ENCODE measurements at places on chromosomes 4 and X.

DNA sequence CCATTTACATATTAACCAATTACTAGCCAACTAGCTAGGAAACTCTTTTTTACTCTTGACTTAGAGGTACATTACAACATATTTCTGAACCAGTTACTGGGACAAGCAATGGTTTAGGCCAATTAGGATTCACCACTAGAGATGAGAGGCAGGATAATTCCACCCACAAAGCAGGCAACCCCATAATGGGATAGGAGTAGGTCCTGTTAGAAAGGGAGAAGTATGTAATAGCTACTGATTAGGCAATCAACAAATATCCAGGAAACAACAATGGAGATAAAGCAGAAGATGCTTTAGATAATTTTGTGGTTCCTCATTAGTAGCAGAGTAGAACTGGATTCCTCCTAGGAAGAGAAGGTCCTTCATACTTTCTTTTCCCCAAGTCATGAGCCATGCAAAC, 173.8 kb upstream of the GLRA2 start:
- DNase-seq, result no peak

DNA sequence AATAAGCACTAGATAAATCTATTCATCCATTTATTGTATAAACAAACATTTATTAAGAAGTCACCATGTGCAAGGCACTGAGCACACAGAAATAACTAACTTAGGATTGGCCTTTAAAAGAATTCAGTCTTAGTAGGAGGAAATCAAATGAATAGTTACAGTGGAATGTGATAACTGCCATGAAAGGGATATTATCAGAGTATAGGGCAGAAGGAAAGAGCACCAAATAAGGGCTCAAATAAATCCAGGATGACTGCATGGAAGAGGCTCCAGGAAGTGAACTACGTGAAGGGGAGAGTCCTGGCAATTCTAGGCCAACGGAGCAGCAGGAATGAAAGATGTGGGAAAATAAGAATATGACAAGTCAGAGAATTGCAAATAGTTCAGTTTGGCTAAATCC, 406.0 kb downstream of the INPP4B start:
- DNase-seq, result no peak

DNA sequence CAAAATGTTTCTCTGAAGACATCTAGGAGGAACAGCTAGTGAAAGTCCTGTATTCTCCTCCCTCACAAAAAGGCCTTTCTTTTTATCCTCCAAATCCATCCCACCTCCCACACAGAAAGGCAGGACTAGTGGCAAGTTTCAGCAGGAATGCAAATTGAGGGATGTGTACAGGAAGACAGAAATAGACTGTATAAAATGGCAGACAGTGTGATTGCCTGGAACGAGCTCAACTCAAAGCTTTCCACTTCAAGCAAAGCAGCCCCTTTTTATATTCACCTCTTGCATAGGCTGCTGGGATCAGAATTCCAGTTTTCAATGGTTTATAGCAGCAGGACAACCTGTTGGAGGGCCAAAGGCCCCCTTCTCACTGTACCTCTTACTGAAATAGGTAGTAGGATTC, 57.5 kb downstream of the DCX start:
- no peak for DNase-seq

- DNase-seq, result no peak
Measured at GRCh38 chr4:156939801-156940200, 31.8 kb downstream of the PDGFC start.

- no peak for DNase-seq
Measured at GRCh38 chr4:80540349-80540748, 204.8 kb downstream of the CFAP299 start.

DNA sequence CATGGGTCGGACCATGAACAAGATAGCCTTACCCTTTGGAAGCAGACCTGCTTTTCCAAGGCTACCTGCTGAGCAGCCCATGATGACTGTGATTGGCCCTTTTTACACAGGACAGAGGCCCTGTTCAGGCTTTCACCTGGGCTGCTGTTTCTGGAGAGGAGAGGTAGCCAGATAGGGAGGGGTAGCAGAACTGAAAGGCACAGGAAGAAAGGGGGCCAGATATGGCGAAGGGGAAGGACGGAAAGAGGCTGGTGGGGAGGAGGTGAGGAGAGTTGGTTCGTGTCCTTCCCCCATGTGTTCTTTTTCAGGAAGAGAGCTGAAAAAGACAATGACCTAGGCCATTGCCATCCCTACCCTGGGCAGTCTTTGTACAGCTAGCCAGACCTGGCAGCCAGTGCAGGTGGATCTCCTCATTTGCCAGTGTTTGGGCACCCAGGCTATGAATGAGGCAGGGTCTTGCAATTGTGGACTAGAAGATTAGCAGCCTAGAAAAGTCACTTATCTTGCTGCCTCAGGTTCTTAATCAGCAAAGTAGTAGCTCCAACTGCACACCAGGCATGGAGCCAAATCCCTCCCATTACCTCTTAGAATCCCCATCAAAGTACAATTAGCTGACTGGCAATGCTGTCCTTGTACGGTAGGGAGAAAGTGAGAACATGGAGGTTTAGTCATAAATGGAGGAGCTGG, 139.6 kb downstream of the AMMECR1 start:
- no peak for DNase-seq

DNA sequence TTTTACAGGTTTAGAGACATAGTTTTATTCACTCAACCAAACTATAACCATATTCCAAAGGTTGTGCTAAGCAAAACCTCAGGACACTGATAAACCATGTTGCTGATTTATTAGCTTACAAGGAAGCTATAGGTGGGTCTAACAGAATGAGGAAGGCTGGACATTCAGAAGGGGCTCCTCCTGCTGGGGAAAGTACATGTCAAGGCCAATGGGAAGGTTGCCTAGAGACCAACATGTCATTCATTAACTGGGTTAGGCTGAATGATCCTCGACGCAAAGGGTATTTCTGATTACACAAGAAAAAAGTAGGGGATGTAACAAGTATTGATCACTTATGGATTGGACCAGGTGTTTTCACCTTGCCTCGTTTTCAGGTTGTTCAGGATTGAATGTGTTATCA, 30.3 kb downstream of the SLC10A6 start:
- no peak for DNase-seq

DNA sequence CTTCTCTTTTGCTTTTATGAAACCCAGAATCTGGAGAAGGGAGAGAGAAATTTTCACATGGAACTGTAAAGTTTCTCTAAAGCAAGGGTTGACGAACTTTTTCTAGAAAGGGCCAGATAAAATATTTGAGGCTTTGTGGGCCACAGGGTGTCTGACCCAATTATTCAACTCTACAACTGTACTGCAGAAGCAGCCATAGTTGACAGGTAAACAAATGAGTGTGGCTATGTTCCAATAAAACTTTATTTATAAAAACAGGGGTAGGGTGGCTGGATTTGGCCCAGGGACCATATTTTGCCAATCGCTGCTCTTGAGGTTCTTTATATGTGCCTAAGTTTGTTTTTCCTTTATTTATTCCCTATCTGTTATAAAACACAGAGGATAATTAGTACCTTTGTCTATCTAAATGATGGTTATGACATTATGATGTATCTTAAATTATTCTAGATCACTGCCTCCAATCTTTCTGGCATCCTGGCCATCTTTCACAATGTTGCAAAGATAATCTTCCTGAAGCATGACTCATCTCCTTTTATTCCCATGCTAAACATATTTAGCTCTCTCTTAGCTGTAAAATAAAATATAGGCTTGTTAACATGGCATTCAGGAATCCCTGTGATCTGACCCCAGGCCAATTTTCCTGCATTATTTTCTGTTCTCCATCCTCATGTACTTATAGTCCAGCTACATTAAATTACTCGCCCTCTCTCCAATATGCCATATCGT, 106.8 kb upstream of the CBLL2 start:
- DNase-seq, result no peak

DNA sequence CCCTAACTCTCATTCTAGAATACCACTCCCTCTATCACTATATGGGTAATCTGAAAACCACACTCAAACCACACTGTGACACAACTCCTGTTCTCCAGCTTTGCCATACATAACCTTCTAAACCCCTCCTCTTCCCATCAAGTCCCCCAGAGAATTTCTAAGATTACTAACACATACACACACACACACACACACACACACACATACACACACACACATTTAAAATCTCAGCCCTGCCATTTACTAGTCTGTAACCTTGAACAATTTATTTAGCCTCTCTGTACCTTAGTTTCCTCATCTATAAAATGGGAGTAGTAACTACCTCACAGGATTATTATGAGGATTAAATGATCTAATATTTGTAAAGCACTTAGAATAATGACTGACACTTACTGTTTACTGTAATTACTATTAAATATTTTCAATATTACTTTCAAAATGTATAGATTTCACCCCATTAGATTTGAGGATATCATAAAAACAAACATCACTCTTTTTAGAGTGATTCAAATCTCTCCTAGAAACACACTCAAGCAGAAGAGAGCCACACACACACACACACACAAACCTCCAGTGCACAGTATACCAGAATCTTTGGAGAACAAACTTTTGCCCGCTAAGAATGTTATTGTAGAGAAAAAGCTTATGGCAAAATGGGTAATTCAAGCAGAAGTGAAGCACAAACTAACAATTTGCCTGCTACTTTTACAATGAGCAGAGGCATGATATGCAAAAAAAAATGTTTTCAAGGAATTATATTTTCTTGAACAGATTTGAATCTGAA, 3.8 kb downstream of the ANKRD50 start:
- peak; percentile 32 for DNase-seq

- DNase-seq, result no peak
Measured at GRCh38 chrX:115952417-115953092, 218.0 kb upstream of the AGTR2 start.

DNA sequence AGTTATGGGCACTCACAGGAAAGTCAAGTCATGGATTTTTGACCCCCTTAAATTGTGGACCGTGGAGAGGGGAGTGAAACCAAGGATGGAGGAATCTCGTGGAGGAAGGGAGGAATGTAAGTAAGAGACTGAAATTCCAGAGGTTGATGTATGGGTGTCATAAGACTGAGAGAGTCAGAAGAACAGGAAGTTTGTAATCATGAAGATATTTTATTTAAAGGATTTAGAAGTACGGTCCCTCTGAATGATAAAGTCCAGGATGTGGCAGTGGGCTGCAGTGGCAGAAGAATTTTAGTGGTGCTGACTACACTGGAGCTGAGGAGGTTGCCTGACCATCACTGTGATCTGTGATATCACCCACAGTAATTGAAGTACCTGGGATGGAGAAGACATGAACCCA, 57.8 kb downstream of the DCLK2 start:
- no peak for DNase-seq

DNA sequence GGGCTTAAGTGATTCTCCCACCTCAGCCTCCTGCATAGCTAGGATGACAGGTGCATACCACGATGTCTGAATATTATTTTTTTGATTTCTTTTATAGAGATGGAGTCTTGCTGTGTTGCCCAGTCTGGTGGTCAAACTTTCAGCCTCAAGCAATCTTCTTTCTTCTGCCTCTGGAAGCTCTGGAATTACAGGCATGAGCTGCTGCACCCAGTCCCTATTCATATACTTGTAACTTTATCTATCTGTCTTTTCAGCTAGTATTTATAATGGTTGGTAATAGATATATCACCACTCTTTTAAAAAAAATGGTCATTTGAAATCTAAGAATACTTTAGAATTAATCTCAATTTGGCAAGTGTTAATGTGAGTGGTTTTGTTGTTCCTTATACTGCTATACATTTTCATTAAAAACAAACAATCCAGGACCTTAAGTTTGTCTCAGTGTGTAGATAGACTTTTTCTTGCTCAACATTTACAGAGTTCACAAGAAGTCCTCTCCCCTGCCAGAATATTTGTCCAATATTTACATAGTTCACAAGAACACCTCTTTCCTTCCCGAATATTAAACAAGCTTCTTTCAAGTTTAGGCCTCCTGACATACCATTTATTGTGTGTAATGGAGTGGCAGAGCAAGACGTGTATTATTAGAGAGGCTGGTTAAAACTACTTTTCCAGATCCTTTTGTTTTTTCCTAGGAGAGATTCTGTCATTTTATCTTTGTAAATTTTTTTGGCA, 1197.4 kb upstream of the ADGRL3 start:
- no peak for DNase-seq

DNA sequence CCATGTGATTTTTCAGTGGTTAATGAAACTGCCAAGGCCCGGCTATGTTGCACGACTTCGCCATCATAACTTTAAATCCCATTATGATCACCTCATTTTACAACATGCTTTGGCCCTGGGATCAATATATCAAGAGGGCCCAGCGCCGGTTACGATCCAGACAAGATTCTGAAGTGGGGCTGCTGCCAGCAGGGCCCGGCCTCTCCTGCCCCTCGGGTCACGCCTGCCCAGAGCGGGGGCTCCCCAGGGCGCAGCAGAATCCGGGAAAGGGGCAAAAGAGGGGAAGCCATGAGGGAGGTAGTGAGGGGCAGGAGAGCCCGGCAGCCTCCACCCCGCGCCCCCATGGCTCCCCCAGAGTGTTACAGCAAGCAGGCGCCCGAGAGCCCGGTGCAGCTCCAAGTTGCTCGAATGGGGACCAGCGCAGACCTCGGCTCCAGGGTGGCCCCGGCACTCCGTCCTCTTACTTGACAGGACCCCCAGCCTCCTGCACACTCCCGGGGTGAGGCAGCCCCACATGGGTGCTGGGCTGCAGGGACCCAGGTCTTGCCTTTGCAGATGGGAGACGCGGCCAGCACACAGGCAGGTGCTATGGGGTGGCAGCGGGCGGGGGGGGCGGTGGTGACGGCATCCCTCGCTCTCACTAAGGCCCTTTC, 129.8 kb upstream of the NKX1-1 start:
- no peak for DNase-seq

GRCh38 chr4:129189630-129190029, 93.7 kb downstream of the C4orf33 start:
- DNase-seq, result no peak

DNA sequence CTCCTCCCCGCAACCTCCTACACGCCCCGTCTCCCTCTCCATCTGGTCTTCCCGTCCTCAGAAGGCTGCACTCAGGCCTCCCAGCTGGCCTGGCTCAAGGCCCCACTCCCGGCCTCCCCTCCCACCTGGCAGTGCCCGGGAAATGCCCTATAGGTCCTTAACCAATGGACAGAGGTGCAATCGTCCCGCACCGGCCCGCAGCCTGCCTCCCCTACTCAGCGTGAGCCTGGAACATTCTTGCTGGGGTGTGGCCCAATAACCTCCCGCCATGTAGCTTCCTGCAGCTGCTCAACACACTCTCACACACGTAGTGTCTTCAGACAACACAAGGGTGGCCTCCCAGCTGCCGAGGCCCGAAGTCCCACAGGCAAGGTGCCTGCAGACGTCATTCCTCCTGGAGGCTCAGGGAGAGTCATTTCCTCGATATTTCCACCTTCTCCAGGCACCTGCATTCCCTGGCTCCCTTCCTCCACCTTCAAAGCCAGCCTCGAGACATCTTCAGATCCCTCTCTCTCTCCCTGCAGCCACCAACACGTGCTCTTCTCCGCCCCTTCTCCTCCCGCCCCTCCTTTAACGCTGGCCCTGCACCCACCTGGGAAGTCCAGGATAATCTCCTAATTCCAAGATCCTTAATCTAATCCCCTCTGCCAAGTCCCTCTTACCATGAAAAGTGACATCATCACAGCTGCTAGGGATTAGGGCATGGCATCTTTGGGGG, 56.2 kb downstream of the ADRA2C start:
- DNase-seq, result no peak

GRCh38 chr4:143514497-143514896, 995 bp downstream of the SMARCA5 start:
- no peak for DNase-seq

Measured in fibroblast of skin of left biceps (primary cell).